ENCODE measurements at places on chromosomes 6 and 20.

DNA sequence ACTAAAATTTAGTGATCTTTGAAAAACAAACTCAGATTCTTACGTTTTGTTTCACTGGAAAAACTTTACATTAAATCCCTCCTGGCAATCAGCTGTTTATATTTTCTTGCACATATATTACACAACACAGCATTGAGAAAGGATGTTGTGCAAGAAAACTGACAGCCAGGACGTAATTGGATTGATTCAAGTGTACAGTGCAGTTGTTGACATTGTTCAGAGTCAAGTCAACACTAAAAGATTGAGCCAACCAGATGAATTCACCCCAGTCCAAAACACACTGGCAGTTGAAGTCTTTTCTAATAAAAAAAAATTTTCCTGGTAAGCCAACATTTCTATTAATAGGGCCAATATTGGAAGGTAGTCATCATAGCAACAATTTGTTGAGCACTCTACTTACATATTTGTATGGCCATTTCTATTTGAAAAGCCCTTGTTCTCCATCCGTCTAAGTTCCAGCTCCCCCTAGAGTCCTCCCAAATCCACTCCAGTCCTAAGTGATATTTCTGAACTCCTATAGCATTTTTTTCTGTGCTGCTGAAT is 20.9 kb upstream of the VNN1 start:
- DNase-seq: peak; percentile 10

DNA sequence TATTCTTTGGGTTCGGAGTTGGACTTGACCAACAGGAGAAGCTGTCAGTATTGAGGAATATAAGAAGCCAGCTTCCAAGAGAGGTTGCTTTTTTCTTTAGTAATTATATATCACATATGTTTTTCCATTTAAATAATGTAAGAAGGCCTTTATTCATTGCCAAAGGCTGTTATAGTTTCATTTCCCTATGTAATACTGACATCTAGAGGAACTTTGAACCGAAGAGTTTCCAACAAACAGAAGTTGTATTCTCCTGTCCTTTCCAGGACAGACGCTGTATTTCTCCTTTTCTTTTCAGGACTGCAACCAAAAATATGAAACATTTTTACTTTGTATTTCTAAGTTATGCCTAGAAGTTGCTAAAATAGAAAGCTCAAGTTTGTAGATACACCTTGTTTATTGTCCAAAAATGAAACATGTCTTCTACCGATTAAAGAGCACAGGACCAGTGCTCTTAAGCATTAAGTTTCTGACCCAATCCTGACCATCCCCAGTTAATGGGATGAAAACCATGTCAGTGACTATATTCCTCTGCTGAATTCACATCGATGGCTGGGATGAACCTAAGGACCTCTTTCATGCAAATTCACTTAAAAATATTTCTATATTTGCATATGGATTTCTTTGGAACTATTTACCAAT is 55.1 kb downstream of the MYLK4 start:
- no peak for DNase-seq

DNA sequence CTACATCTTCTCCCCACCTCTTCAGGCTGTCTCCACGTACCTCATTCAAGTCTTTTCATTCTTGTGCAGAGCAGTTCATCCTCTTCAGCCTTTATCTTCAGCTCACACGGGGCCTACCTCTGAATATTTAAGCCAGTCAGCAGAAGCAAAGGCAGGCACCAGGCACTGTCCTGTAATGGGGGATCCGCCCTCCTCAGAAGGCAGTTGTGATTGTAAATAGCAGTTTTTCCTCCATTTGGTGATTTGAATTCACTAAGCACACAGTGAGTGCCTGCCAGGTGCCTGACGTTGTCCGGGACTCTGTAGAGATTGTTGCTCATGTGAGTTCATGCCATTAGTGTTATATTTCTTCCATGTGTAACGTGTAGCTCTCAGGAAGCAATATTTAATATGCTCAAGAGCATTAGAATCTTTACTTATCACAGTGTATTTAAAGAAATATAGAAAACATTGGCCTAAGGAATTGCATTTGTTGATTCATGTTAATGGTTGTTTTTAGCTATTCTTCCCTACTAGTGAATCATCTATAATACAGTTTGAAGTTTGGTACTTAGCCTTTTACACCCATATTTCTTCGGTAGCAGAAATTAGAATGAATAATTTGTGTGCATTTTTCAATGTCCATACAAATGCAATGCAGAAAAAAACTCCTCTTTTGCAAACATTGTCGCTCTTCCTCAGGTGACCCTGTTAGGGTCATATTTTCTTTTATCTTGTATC is 17.9 kb downstream of the BPHL start:
- no peak for DNase-seq

DNA sequence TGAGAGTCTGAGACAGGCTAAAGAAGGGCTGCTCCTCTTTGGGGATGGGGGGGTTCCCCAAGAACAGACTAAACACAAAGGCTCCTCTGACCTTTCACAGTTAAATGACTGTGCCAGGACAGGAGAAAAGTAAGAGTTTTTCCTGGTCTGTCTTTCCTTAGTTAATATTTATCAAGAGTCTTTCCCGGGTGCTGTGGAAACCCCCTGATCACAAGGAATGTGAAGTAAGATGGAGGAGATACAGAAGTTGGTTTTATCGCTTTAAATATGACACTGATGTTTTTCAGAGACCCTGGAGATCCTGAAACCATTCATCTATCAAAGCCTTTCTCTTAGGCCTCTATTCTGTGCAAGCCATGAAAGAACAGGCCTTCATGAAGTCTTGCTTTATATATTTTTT is 105.8 kb downstream of the RNF144B start:
- no peak for DNase-seq

GRCh38 chr6:116287689-116288282 is 8.1 kb upstream of the TSPYL1 start:
- DNase-seq: peak; percentile 36

DNA sequence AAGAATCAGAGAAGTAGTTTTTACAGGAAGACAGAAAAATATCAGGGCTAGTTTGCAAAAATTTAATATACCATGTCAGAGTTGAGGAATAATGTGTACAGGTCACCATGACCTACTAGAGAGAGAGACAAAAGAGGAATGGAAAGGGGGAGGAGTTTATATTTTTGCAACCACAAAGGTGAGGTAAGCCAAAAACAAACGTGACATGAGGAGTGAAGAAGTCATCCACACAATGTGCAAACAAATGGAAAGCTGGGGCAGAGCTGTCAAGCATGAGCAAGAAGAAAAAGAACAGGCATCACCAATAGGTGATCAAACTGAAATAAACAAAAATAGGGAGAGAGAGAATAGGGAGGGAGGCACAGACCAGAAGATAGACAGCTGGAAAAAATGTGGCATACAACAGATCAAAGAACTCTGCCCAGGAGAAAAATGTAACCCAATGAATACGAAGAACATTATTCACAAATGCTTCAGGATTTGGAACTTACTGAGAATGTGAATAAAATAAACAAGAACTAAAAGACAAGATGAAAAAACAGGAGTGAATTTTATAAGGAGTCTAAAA is 15.5 kb downstream of the RARS2 start:
- no peak for DNase-seq

DNA sequence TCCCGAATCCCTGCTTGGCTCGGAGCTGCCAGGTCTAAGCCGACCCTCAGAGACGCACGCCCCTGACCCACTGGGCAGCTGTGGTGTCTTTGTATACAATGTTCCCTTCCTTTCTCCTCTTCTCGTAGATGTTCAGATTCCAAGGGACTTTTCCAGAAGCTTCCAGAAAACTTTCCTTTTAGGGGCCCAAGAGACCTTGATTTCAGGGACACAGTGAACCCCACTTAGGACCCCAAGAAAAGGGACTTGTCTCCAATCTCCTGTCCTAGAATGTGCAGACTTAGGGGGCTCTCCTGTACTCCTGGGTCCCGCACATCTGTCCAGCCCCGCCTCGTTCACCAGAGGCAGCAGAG is 103.5 kb downstream of the EDN3 start:
- DNase-seq: no peak

- DNase-seq: no peak
Measured at GRCh38 chr6:169424821-169425240, 171.2 kb upstream of the THBS2 start.

- DNase-seq: no peak
Measured at GRCh38 chr6:160005211-160005610, 36.3 kb downstream of the IGF2R start.
